ENCODE measurements at places on chromosomes 6 and 20.
A peak's percentile ranks its signal among the peaks of the same experiment; 100 is the strongest.

DNA sequence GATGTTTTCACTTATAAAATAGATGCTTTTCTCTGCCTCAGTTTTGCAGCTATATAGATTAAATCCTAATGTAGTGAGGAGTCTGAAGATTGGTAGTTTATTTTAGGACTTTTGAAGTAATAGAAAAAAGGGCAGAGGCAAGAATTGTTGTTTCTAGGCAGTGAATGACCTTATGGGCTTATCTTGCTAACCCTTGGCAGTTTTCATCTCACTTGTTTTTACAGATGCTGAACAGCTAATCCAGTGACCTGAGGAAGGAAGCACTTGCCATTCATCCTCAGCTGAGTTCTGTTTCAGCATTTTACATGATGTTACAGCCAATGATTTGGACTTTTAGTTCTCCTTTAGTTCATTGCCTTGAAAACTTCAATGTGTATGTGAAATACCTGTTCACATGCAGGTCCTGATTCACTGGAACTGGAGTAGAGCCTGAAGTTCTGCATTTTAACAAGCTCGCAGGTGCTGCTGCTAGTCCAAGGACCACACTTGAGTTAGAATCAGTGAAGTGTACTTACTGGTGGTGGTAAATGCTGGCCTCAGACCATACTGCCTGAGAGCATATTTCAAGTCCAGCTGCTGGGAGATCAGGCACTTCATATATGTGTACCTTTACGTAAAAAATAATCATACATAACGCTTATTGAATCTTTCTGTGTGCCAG is 86.9 kb downstream of the TULP4 start:
- H3K27me3 ChIP-seq = no peaks in the 10 kb centered on the region
- H3K27ac ChIP-seq = peak overlapping the region; percentile 17
- H3K4me3 ChIP-seq = no peak overlapping the region
- no peaks in the 10 kb centered on the region for H3K4me1 ChIP-seq

DNA sequence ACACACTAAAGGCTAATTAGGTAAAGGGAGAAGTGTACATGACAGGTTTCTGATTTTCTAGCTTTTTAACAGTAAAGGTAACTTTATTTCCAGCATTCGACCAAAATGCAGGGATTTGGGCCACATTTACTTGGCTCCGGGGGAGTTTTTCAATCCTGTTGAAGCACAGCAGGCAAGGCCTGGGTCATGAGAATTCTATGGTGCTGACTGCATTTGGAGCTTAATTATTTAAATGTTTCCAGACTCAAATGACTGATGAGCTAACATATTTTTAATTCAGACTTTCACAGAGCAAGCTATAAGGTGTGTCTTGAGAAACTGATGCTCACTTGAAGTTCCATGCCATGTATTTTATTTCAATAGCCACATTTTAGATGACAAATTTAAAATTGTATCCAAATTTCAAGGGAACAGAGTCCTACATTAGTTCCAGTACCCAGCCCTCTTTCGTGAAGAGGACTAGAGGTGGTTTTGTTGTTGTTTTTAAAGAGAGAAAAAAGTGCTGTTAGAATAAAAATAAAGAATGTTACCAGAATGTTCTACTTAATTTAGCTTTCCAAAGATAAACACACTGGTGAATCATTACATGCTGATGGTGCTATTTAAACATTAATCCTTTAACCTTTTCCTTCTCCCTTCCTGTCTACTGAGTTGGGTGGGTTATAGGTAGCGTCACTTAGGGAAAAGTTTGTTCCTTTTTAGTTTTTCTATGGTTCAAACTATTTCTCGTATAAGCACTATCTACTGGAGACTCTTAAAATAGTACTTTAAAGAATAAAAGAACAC is 82.3 kb upstream of the PHACTR2 start:
- no peak for ATAC-seq
- no peaks in the 10 kb centered on the region for H3K27me3 ChIP-seq
- no peaks in the 10 kb centered on the region for H3K36me3 ChIP-seq

- H3K27me3 ChIP-seq = no peaks in the 10 kb centered on the region
- H3K4me3 ChIP-seq = peak overlapping the region; percentile 36
- H3K27ac ChIP-seq = peak overlapping the region; percentile 55
- peaks cover 17% of the 10 kb centered on the region for H3K36me3 ChIP-seq
- H3K4me1 ChIP-seq = peaks cover 38% of the 10 kb centered on the region
Observed at GRCh38 chr6:41966961-41967311, 25.3 kb upstream of the CCND3 start.

DNA sequence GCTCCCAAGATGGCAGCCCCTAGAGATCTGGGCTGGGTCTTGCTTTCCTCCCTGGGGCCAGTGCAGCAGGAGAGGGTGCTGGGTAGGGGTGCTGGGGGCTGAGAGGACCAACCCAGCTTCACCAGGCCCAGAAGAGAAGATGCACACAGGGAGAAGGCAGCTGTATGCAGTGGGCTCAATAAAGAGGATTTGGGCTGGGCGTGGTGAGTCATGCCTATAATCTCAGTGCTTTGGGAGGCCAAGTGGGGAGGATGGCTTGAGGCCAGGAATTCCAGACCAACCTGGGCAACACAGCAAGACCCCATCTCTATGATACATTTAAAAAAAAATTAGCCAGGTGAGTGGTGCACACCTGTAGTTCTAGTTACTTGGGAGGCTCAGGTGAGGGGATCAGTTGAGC is 25.7 kb upstream of the EMILIN3 start:
- no peaks in the 10 kb centered on the region for H3K4me1 ChIP-seq
- ATAC-seq = no peak
- H3K27me3 ChIP-seq = no peaks in the 10 kb centered on the region

DNA sequence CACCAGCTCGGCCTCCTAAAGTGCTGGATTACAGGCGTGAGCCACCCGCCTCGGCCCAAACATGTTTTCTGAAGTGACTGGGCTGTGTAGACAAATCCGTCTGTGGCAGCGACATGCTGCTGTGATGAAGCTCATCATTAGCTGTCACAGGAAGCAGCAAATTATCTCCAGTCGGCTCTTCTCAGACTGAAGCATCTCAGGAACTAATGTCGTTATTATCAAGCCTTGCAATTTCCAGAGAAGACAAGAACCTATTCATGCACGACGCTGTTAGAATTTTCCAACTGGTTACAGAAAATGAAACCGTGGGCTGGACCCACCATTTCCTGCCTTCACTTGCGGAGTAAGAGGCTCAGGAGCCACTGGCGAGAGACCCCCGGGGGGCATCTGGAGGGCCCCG is 17.1 kb upstream of the NTSR1 start:
- H3K27me3 ChIP-seq = peaks cover 4% of the 10 kb centered on the region
- H3K27ac ChIP-seq = no peak overlapping the region
- no peak for ATAC-seq
- no peak overlapping the region for H3K4me3 ChIP-seq

GRCh38 chr6:16725145-16725864 is 36.0 kb downstream of the ATXN1 start:
- H3K4me1 ChIP-seq = peaks cover 39% of the 10 kb centered on the region
- H3K4me3 ChIP-seq = no peak overlapping the region
- H3K27me3 ChIP-seq = no peaks in the 10 kb centered on the region
- ATAC-seq = no peak
- H3K36me3 ChIP-seq = peaks cover 34% of the 10 kb centered on the region
- no peak overlapping the region for H3K27ac ChIP-seq

GRCh38 chr6:35185302-35185681 is 28.5 kb upstream of the SCUBE3 start:
- H3K36me3 ChIP-seq = no peaks in the 10 kb centered on the region
- no peak for ATAC-seq
- no peak overlapping the region for H3K27ac ChIP-seq
- peaks cover 23% of the 10 kb centered on the region for H3K27me3 ChIP-seq
- no peak overlapping the region for H3K4me3 ChIP-seq
- no peaks in the 10 kb centered on the region for H3K4me1 ChIP-seq

- peak overlapping the region; percentile 92 for H3K27ac ChIP-seq
- H3K4me1 ChIP-seq = peaks cover 13% of the 10 kb centered on the region
- ATAC-seq = no peak
- H3K36me3 ChIP-seq = no peaks in the 10 kb centered on the region
- peak overlapping the region; percentile 98 for H3K4me3 ChIP-seq
Observed at GRCh38 chr20:16575390-16576140, 2.3 kb upstream of the KIF16B start.

GRCh38 chr6:23003671-23004467 is 434.5 kb downstream of the HDGFL1 start:
- no peaks in the 10 kb centered on the region for H3K4me1 ChIP-seq
- no peaks in the 10 kb centered on the region for H3K27me3 ChIP-seq
- no peak overlapping the region for H3K4me3 ChIP-seq
- no peak for ATAC-seq

DNA sequence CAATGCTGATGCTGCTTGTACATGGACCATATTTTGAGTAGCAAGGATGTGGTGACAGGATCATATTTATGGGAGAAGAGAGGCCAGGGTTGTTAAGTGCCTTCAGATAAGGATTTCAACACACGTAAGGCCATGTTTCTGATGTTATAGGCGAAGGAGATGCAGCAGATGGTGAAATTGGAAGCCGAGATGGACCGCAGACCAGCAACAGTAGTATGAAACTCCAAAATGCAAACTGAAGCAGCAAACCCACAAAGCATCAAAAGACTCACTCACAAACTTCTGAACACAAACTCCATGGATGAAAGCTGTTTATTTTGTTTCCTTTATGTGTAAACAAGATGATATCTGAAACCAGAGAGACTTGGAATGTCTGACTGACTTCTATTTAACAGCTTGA is 35.6 kb upstream of the LAMP5 start:
- no peak overlapping the region for H3K4me3 ChIP-seq
- no peaks in the 10 kb centered on the region for H3K36me3 ChIP-seq
- H3K27ac ChIP-seq = no peak overlapping the region
- no peaks in the 10 kb centered on the region for H3K4me1 ChIP-seq
- H3K27me3 ChIP-seq = no peaks in the 10 kb centered on the region

- ATAC-seq = no peak
- no peak overlapping the region for H3K4me3 ChIP-seq
- no peak overlapping the region for H3K27ac ChIP-seq
- H3K27me3 ChIP-seq = no peaks in the 10 kb centered on the region
- H3K4me1 ChIP-seq = no peaks in the 10 kb centered on the region
- H3K36me3 ChIP-seq = peaks cover 24% of the 10 kb centered on the region
Observed at GRCh38 chr6:30696432-30696831, 5.6 kb upstream of the NRM start.

GRCh38 chr6:3825851-3826581 is 23.2 kb upstream of the FAM50B start:
- no peak overlapping the region for H3K27ac ChIP-seq
- H3K27me3 ChIP-seq = no peaks in the 10 kb centered on the region
- no peaks in the 10 kb centered on the region for H3K36me3 ChIP-seq
- no peak overlapping the region for H3K4me3 ChIP-seq
- no peak for ATAC-seq

DNA sequence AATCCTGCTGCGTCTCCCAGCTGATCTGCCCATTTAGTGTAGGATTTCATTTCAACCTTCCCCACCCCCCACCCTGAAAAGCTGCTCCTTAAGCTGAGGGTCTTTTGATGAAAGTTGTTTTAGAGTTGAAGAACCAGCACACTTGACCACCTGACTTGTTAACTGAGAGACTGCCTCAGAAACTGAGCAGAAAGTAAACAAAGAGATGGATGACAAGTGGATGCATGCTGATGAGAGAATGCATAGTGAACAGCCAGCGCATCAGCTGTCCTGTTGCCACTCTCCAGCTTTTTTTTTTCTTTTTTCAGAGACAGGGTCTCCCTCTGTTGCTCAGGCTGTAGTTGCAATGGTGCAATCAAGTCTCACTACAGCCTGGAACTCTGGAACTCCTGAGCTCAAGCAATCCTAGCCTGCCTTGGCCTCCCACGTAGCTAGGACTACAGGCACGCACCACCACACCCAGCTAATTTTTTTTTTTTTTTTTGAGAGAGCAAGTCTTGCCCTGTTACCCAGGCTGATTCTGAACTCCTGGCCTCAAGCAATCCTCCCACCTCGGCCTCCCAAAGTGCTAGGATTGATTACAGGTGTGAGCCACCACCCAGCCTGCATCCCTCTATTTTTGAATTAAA is 9.5 kb downstream of the RPL10A start:
- no peak for ATAC-seq
- H3K4me1 ChIP-seq = no peaks in the 10 kb centered on the region
- H3K4me3 ChIP-seq = no peak overlapping the region
- no peak overlapping the region for H3K27ac ChIP-seq
- H3K36me3 ChIP-seq = peaks cover 14% of the 10 kb centered on the region

DNA sequence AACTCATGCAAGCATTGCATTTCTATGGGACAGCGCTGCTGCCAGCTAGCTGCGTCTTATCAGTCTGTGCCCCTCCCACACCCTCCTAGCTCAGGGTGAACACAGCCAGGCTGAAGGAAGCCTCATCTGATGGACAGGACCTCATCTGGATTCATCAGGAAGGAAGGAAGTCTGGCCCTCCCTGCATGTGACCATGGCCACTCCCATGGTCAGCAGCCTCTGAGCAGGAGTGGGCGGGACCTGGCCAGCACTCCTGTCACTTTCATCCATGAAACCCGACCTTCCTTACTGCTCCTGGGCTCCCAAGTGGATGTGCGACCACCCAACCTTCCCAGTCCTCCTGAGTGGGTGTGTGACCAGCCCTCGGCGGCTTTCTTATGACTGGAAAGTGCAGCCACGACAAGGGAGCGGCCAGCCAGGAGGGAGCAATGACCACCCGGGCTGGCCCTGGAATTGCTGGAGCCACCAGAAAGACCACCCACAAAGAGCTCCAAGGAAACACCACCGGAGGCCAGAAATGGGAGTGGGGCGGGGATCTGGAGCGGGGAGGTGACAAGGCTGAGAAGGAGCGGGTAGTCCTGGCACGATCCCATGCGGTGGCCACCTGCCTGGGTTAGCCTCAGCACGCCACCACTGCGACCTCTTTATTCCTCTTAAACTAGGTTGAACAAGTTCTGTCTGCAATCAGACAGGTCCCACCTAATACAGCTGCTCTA is 241.2 kb downstream of the TTLL2 start:
- no peaks in the 10 kb centered on the region for H3K36me3 ChIP-seq
- no peak overlapping the region for H3K4me3 ChIP-seq
- no peaks in the 10 kb centered on the region for H3K4me1 ChIP-seq
- ATAC-seq = no peak
- peaks cover 6% of the 10 kb centered on the region for H3K27me3 ChIP-seq

- no peak within 1 kb of the TSS for H3K27ac ChIP-seq
- peaks cover 49% of the 10 kb centered on the region for H3K36me3 ChIP-seq
- H3K4me3 ChIP-seq = no peak within 1 kb of the TSS
- peak; percentile 13 for ATAC-seq
Observed at GRCh38 chr6:31528821-31529328, at the start of gene MCCD1. TSS of gene MCCD1 (plus strand) at chr6:31528962. CDS start at chr6:31529015, 53 bp downstream.

DNA sequence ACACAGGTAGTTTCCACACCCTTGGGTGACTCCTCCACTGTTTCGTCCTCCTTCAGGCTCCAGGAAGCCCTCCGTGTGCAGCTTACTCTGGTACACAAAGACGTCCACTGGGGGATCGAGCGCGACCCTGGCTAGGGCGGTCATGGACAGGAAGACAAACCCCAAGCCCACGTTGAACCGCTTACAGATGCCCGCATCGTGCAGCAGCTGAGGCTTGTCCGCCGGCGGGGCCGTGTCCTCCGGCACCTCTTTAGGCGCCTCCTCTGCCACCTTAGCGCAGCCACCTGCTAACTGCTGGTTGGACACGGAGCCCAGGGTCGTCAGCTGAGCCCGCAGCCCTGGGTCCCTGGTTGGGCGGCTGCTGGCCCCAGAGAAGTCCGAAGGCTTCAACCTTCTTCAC is 309.0 kb upstream of the BTBD3 start:
- H3K4me1 ChIP-seq = no peaks in the 10 kb centered on the region
- no peak overlapping the region for H3K27ac ChIP-seq
- H3K36me3 ChIP-seq = no peaks in the 10 kb centered on the region
- H3K27me3 ChIP-seq = no peaks in the 10 kb centered on the region
- ATAC-seq = no peak

Measured in activated T-helper 17 cell treated with anti-CD3 and anti-CD28 coated beads, Interleukin-2, amount 50 U/mL, for 72 hours (primary cell).